Activated T-helper 9 cell treated with anti-CD3 and anti-CD28 coated beads, Interleukin-2, amount 50 U/mL, for 16 hours (primary cell): ENCODE measurements at places on chromosomes 7 and 10.

- DNase-seq = no peak
These were observed 281.1 kb downstream of the CCDC3 start for GRCh38 chr10:12720217-12720981.

DNA sequence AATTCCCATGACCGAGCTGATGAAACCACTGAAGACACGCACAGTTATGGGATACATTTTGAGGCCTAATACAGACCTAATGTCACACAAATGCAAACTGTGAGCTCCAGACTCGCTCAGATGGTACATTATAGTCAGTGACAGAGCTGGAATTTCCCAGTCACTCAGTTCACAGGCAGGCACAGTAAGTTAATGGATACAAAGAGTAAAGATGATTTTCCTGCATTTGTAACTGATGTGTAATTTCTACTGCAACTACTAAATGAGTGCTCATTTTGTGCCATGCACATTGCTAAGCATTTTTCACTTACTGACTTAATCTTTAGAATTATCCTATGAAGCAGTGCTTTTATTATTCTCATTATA lies 56.5 kb downstream of the ENO4 start:
- no peak for DNase-seq

GRCh38 chr10:75744261-75744660 lies 312.8 kb downstream of the LRMDA start:
- DNase-seq = no peak

DNA sequence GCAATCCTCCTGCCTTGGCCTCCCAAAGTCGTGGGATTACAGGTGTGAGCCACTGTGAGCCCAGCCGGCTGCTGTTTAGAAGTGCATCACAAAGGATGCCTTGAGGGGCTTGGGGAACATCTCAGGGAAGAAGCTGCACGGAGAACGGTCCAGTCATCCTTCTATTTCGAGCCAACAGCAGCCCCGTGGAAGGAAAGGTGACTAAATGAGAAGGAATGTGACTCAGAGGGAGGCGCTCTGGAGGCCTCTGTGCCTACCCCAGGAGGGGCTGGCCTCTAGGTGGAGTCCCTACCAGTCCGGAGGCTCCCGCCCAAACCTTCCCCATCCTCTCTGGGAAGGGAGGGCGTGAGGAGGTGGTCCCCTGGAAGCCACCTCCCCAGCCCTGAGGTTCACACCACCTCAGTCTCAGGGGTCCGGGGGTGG lies 76.2 kb downstream of the CTBP2 start:
- no peak for DNase-seq

- no peak for DNase-seq
These were observed 93.4 kb downstream of the AVL9 start for GRCh38 chr7:32588657-32589056.

DNA sequence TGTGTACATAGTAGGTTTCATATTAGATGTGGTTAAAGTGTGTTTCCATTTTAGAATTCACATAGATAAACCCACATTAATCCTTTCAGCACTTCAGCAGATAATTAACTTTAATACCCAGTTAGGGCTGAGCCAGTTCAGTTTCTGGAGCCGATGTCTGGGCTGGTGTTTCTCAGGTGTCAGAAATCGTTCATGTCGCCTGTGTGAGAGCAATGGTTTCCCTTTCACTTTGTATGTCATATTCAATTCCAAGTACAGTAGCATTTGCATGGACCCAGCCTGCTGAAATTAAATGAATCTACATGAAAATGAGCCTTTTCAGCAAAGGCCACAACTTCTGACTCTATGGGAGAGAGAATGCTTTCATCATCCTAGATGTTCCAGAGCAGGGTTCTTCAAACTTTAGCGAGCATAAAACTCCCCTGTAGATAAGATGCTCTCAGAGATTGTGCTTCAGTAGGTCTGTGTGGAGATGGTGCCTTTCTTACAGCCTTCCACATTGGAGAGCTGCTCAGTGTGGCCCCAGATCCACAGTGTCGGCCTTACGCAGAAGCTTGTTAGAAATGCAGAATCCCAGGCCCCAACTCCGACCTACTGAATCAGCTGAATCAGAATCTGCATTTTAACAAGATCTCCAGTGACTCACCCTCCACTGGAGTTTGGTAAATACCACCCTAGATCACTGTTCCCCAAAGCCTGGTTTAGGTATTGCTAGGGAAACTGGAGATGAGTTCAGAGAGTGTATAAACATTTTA lies 19.6 kb downstream of the WIPF3 start:
- no peak for DNase-seq

DNA sequence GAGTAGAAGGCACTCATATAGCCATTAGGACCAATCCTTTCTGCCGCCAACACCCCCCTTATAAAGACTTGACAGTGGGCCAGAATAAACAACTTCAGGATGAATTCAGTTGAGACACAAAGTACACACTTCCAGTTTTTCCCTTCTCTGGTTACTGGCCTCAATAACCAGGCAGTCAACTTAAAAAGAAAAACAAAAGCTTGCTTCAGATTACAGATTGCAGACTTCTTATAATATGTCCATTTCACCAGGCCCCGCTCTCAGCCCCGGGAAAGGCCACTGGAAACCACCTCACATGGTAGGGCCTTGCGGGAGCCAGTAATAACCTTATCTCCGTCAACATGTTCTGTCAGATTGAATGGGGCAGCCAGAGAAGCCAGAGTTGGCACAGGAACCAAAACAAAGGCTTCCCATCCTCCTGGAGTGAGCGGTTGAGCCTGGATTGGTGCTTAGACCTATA lies 108.8 kb downstream of the EGFR start:
- DNase-seq = no peak

DNA sequence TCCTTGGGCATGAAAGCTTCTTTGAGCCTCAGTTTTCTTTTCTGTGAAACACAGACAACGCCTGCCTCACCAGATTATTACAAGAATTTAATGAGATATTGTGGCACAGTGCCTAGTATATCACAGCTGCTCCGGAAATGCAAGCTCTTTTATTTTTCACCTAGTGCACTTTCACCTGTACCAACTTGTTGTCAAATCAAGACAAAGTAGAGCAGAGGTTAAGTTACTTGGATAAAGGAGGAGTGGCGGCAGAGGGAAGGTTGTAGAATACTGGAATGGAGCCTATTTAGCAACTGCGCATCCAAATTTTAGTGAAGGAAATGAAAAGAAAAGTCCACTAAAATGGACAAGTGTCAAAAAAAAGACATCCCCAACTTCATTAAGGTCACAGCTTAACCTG lies 54.9 kb upstream of the RHOBTB1 start:
- no peak for DNase-seq

DNA sequence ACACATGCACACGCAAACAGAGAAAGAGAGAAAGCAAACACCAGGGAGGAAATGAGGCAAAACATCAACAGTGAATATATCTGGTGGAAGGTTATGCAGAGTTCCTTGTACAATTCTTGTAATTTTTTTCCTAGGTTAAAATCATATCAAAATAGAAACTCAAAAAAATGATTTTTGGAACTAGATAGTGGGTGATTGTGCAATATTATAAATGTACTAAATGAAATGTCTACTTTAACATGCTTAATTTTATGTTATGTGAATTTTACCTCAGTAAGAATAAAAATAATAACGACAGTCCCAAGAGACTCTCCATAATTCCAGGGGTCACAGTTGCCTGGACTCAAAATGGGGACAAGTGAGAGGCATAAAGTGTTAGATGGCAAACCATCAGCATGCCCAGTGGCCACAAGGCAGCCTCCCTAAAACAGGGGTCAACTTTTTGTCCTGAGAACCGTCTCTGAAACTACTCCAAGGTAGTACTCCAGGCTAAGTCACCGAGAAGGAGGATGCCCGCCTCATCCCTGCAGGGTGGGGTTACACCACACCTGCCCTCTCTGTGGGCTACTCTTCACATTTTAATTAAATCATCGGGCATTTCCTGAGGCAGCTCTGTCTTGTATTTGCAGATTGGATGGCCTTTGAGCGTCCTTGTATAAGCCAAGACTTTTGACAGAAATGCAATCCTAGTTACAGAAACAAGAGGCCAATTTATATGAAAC lies 267.7 kb downstream of the ELMO1 start:
- no peak for DNase-seq

DNA sequence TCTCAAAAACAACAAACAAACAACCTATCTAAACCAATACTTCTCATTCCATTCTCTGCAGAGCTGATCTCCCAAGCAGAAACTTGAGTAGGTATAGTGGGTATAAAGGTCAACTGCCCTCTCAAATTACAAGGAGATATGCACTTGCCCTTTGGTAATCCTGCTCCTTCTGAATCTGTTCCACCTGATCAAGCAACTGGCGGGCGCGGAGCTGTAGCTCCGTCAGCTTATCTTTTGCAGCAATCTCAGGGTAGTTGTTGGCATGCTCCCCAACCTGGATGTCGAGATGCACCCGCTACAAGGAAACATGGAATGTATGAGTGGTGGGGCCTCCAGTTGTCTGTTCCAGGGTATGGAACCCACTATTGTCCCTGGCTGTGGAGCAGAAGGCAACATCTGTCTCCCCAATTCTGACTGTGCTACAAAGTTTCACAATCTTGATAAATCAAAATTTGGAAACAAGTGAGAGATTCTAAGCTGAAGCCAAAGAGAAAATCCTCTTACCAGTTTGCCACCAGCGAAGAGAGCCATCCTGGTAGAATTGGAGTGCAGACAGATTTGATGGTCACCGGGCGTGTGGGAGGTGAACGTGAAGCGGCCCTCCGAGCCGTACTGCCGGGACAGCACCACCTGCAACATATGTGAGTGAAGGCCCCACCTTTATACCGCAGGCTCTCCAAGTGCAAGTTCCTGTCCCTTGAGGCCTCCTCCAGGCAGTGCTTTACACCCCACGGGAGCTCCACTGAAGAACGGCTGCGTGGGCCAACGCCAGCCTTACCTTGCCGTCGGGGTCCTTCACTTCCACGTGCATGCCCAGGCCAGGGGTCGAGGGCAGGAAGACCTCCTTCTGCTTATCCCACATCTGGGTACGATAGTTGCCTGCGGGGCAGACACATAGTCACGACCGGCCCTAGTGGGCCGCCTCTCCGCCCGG lies 819 bp downstream of the TMED4 start:
- no peak for DNase-seq

DNA sequence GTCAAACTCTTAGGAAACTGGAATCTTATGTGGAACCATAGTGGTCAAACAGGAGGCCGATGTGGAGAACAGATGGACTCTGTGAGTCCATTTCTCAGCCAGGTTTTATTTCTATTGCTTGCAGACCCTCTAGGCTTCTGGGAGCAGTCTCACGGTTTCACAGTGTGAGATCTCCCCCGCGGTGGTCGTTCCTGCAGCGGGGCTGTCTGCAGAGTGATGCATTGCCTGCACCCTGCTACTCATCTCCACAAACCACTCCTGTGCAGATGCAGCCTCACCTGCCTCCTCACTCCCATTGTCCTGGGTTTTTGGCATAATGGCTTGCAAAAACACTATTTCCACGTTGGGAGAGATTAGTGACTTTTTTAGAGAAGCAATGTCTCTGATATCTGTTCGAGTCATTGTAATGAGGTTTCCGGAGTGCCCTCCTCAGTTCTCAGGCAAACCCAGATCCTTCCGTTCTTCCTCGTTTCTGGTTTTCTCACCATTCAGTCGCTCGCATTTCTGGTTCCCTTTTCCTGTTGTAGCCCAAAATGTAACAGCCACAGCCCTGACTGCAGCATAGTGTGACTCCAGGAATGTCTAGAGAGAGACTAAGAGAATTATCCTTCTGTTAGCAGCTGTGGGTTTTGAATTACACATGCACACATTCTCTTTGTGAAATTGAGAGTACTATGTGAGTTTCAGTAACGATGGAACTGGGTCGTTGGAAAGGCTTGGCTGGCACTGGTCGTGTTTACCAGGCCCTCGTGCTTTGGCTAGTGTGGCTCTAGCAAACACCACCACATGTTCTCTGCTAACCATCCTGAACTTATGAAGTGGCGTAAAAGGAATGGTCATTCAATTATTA lies 30.2 kb downstream of the ACADSB start:
- no peak for DNase-seq

GRCh38 chr10:30993155-30993554 lies 38.5 kb downstream of the ZNF438 start:
- DNase-seq = no peak

GRCh38 chr10:114293075-114293474 lies 54.0 kb downstream of the VWA2 start:
- no peak for DNase-seq

- no peak for DNase-seq
These were observed 309.3 kb downstream of the KCNMA1 start for GRCh38 chr10:77328272-77328816.

DNA sequence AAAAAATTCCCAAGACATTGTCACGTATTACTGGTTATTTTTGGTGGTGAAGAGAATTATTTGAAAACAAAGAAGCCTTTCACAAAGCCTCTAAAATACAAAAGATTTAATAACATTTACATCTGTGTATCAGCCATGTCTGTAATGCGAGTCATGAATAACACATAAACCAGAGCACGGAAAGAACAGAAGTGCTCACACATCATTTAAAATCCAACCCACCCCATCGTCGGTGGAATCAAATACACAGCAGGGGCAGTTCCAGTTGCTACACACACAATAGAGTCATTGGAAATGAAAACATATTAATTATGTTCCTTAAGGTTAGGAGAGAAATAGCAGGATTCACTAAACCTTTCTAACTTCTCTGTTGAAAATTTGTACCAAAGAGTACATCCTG lies 1097.3 kb downstream of the KCNMA1 start:
- no peak for DNase-seq

GRCh38 chr7:29398011-29398410 lies 165.6 kb upstream of the PRR15 start:
- no peak for DNase-seq

GRCh38 chr10:124872681-124873080 lies 69.2 kb upstream of the ZRANB1 start:
- no peak for DNase-seq

- DNase-seq = no peak
These were observed 11.5 kb upstream of the CDHR3 start for GRCh38 chr7:105951597-105951996.

GRCh38 chr10:70695241-70696030 lies 23.1 kb downstream of the ADAMTS14 start:
- no peak for DNase-seq

DNA sequence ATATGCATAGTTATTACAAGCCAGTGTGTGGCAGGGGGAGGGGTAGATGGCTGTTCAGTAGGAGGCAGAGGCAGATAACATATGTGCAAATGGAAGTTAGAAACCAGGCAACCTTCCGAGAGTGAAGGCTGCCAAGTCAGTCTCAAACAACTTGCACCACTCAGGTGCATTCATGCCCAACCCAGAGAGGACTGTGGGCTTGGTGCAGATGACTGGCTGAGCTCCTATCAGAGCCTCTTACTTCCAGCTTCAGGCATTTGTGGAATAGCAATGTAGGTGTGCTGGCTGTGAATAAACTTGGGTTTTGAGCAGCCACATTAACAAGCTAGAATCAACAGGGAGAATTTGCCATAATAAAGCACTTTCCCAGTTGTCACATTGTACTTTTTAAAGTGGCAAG lies 789.8 kb downstream of the PHTF2 start:
- no peak for DNase-seq

DNA sequence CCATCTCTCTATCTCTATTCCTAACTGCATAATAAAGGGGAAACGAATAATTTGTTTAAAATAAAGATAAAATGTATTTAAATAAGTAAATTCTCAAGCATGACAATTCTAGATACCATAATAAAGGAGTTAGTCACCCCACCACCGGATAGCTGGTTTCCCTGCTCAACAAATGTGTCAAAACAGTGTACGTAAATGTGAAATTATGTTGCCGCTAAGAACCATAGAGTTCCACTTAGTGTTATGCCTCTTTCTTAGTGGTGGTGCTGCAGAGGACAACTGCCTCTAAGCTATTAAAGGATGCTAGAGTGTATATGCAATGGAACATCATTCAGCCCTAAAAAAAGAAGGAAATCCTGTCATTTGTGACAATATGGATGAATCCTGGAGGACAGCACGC lies 42.4 kb downstream of the SMKR1 start:
- no peak for DNase-seq

GRCh38 chr10:11557967-11558366 lies 53.5 kb downstream of the USP6NL start:
- no peak for DNase-seq
